ENCODE measurements at places on chromosomes 16 and 17.

DNA sequence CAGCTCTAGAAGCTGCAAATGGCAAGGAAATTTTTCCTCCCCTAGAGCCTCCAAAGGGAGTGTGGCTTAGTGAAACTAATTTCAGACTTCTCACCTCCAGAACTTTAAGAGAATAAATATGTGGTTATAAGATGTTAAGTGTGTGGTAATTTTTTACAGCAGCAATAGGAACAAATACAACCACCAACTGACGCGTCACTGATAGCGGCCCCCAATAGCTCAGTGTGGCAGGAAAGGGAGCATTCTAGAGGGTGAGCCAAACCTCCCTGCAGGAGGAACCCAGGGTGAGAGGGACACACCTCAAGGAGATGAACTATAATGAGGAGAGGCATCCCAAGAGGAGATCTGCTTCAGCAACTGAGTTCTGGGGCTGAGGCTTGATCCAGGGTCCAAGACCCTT lies 4.0 kb downstream of the CCL4 start:
- DNase-seq: no peak

GRCh38 chr16:65622151-65622550 lies 500.3 kb upstream of the CDH11 start:
- no peak for DNase-seq

DNA sequence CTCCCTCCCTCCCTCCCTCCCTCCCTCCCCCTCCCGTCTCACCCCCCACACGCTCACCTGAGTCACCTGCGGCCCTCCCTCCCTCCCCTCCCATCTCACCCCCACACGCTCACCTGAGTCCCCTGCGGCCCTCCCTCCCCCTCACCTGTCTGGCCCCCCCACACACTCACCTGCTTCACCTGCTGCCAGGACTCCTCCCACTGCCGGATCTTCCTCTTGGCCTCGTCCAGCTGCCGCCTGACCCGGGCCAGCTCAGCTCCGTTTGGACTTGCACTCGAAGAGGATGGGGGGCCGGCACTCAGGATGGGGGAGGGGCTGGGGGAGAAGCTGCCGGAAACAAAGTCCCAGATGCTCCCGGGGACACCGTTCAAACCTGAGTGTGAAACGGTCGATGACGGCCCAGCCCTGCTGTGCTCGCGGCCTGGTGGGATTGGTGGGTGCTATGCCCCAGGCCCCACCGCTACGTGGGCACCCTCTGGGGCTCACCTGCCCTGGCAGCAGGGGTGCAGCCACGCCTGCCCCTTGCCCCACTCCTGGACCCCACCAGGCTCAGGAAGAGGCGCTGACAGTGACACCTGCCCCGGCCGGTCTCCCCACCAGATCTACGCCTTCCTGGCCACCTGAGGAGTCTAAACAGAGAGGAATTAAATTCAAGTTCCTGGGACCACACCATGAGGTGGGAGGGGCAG lies 15.9 kb downstream of the GNPTG start:
- no peak for DNase-seq

DNA sequence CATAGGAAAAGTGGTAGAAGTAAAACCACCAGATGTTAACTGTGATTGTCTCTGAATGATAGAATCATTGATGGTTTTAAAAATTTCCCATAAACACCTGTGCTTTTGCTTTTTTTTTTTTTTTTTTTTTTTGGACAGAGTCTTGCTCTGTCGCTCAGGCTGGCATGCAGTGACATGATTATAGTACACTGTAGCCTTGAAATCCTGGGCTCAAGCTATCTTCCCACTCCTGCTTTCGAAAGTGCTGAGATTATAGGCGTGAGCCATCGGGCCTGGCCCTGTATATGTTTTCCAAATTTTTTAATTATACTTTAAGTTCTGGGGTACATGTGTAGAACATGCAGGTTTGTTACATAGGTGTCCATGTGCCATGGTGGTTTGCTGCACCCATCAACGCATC lies 80.5 kb downstream of the NF1 start:
- no peak for DNase-seq

DNA sequence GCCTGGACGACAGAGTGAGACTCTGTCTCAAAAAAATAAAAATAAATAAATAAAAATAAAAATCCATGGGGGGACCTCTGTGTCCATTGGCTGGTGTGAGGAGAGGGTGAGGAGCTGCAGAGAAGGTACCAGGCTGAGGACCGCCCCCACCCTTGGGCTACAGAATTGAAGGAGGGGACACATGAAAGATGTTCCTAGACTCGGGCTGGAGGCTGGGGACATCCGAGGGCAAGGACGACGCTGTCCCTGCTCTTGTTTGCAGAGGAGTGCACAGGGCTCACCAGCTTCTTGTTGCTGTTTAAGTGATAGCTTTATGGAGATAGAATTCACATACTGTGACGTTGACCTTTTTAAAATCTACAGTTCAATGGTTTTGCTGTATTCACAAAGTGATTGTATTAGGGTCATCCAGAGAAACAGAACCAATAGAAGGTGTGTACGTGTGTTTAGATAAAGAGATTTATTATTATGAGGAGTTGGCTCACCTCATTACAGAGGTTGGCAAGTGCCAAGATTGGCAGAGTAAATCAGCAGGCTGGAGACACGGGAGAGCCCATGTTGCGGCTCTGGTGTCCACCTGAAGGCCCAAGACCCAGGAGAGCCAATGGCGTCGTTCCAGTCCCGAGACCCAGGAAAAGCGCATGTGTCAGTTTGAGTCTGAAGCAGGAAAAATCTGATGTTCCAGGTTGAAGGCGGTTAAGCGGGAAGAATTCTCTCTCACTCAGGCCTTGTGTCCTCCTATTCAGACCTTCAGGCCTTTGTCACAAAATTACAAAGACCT lies 320.7 kb downstream of the SEC14L1 start:
- no peak for DNase-seq

- no peak for DNase-seq
Measured at GRCh38 chr16:77611386-77611785, 110.9 kb upstream of the NUDT7 start.

- DNase-seq: no peak
Measured at GRCh38 chr16:51453251-51453650, 302.2 kb upstream of the SALL1 start.

GRCh38 chr16:64278196-64278595 lies 843.7 kb downstream of the CDH11 start:
- DNase-seq: no peak

DNA sequence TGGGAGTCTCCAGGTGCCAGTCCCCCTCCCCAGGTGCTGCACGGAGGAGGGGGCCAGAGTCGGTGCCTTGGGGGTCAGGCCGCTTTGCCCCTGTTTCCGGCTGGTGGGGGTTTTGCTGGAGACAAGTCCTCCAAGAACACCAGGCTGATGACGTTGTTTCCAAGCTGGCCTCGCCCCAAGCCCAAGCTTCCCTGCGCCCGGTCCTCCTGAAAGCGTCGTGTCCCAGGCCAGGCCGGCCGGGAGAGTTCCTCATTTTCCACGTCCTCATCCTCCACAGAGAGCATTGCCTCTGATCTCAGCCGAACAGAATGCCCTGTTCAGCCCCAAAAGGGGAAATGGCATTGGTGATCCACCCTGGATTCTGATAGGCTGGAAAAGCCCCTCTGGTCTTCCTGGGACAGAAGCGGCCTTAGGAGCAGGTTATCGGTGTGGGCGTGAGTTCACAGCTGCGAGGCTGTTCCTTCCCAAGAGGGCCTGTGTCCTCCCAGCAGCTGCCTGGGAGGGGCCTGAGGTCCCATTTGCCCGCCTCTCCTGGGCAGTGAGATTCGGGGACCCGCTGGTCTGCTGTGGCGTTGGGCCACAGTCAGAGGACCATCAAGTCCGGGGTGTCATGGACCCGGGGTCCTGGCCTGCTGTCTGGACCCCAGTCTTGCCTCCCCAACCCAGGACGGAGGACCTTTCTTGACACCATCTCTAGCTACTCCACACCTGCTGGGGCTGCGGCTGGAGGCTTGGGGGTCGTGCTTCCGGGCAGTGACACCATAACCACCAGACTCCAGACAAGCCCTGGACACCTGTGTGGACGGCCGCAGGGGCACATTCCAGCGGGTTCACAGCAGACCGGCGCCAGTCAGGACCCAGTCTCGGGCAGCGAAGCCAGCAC lies 7.1 kb downstream of the SOX8 start:
- no peak for DNase-seq

- peak; percentile 18 for DNase-seq
Measured at GRCh38 chr17:39679521-39680192, 8.2 kb downstream of the PGAP3 start.

- no peak for DNase-seq
Measured at GRCh38 chr17:1375615-1376014, 24.4 kb downstream of the YWHAE start.

GRCh38 chr17:17877529-17878358 lies 41.0 kb upstream of the SREBF1 start:
- no peak for DNase-seq

DNA sequence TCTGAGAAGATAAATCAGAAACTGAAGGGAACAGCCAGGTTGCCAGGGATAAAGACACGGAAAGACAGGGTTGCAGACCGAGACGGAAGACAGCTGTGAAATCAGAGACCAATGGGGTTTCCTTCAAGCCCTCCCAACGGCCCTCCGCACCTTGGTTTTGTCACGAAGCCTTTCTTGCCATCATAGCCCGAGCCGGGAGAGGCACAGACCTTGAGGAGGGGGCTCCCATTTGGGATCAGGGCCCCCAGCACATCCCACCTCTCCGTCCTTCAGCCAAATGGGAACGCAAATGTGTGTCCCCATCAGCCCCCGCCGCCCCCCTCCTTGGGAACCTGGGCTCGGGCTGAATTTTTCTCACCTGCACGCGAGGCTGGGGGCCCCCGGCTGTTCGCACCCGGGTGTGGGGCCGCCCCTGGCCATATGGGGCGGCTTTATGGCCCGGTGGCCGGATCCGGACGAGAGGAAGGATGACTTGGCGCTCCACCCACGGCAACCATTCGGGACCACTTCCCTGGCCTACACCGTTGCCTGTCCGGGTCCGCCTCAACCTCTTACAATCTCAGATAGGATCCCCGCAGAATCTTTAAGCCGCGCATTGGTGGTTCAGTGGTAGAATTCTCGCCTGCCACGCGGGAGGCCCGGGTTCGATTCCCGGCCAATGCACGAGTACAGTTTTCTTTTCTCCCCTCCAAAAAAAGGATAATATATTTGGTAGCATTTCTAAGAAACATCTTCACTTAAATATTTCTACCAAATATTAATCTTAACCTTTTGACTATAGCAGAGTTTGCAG lies 1.4 kb upstream of the HES7 start:
- peak; percentile 72 for DNase-seq

GRCh38 chr17:70499067-70499786 lies 329.9 kb downstream of the KCNJ2 start:
- DNase-seq: no peak

- DNase-seq: peak; percentile 64
Measured at GRCh38 chr16:89167425-89167941, 4.1 kb upstream of the CDH15 start.

GRCh38 chr17:13209081-13209480 lies 191.3 kb upstream of the ELAC2 start:
- DNase-seq: no peak

- DNase-seq: no peak
Measured at GRCh38 chr17:76812263-76812662, 55.9 kb upstream of the MGAT5B start.
